ENCODE measurements at places on chromosomes 2 and 18. TPM values are rescaled to one million over a fixed set of nuclear protein-coding genes. Genes with fewer than 3 reads are reported as not detected.

- H3K36me3 ChIP-seq = peaks cover under 1% of the 10 kb centered on the region
- H3K27me3 ChIP-seq = no peaks in the 10 kb centered on the region
- no peaks in the 10 kb centered on the region for H3K4me1 ChIP-seq
- no peak overlapping the region for H3K4me3 ChIP-seq
- DNase-seq = no peak
- no peak overlapping the region for H3K27ac ChIP-seq
Observed at GRCh38 chr2:57080035-57080434, 896.2 kb downstream of the CCDC85A start.

- H3K27me3 ChIP-seq = no peaks in the 10 kb centered on the region
- H3K4me3 ChIP-seq = no peak overlapping the region
- no peak for DNase-seq
- peaks cover 52% of the 10 kb centered on the region for H3K36me3 ChIP-seq
Observed at GRCh38 chr2:230209422-230210051, 10.2 kb downstream of the SP110 start.

The LRRTM1 gene
- not detected for polyA plus RNA-seq

DNA sequence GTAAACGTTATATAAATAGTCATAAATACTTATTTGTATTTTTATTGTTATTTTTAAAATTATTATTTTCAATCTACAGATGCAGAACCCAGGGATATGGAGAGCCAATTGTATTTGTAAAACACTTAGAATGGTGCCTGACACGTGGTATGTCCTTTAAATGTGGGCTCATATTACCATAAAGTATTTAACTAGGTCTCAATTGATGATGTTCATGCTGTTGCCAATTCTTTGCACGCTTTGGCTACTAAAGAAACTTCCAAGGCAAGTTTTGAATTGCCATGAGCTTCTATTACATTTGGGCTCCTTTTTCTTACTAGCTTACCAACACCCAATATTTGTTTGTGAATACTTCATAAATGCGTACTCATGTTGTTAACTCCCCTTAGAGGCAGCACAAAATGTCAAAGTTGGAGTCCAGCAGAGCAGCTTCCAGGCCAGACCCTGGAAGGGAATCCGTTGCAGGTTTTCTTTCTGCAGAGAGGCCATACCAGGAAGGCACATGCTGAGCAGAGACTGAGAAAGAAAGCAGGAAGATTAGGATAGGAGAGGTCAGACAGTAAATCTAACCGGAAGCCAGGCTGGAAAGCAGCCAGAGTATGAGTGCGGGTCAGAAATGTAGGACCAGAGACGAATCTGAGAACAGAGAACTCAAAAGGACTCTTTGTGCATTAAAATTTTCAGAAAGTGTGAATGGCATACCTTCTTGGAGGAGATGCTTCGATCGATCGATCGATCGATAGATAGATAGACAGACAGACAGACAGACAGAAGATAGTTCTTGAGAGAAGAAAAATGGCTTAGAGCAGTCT, 4.2 kb upstream of the NOSTRIN start:
- H3K27ac ChIP-seq = no peak overlapping the region
- no peaks in the 10 kb centered on the region for H3K4me1 ChIP-seq
- no peaks in the 10 kb centered on the region for H3K27me3 ChIP-seq
- H3K36me3 ChIP-seq = no peaks in the 10 kb centered on the region

All from immature natural killer cell (primary cell).